ENCODE measurements at places on chromosomes 6 and 20.

DNA sequence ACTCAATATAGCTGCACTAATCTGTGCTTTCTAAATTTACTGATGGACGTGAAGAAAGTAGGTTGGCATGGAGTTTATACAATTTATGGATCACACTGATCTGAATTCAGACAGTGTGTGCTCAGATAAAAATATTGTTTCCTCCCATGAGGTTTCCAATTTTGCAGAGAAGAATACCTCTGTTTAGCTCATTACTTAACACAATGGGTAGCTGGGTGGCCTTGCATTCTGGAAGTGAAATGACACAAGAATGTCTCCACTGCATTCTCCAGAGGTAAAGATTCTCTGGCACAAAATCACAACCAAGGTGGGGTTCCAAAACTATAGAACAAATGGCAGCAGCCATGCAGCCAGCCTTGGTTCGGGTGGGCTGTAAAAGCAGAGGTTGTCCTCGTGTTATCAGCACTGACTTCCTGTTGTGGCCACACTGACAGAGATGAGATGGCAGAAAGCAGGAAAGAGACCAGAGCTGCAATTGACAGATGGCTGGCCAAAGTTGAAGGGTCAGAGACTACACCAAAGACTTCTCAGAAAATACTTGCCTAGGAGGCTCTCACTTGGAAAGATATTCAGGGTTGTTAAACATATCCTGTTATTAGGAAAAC lies 50.2 kb downstream of the HDAC2 start:
- DNase-seq = no peak

GRCh38 chr20:40493071-40493470 lies 196.0 kb downstream of the MAFB start:
- no peak for DNase-seq

DNA sequence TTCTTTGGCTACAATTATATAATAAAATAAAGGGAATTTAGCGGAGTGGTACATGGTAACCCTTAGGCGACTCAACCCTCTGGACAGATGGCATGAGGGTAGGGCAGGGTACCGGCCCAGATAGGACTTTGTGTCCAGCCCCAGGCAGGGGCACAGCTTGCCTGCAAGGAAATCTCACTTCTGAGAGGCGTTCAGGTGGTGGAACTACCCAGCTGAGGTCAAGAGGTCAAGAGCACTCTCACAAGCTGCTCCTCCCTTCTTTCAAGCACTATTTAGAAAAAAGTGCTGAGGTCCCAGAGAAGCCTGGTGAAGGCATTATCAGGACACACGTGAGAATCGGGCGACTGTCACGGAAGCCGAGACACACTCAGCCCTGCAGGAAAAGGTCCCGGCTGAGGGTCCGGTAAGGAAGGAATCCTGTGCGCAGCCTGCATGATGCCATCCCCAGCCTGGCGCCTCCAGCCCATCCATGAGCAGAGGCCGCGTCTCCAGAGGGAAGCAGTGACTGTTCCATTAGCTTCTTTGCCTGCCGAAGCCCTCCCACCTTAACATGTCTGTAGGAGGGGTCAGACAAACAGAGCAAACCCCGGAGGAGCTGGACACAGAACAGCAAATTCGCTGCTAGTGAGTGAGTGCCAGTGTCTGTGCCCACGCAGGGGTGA lies 54.8 kb downstream of the WDR27 start:
- DNase-seq = no peak

GRCh38 chr6:89140347-89141156 lies 5.3 kb upstream of the PM20D2 start:
- no peak for DNase-seq

DNA sequence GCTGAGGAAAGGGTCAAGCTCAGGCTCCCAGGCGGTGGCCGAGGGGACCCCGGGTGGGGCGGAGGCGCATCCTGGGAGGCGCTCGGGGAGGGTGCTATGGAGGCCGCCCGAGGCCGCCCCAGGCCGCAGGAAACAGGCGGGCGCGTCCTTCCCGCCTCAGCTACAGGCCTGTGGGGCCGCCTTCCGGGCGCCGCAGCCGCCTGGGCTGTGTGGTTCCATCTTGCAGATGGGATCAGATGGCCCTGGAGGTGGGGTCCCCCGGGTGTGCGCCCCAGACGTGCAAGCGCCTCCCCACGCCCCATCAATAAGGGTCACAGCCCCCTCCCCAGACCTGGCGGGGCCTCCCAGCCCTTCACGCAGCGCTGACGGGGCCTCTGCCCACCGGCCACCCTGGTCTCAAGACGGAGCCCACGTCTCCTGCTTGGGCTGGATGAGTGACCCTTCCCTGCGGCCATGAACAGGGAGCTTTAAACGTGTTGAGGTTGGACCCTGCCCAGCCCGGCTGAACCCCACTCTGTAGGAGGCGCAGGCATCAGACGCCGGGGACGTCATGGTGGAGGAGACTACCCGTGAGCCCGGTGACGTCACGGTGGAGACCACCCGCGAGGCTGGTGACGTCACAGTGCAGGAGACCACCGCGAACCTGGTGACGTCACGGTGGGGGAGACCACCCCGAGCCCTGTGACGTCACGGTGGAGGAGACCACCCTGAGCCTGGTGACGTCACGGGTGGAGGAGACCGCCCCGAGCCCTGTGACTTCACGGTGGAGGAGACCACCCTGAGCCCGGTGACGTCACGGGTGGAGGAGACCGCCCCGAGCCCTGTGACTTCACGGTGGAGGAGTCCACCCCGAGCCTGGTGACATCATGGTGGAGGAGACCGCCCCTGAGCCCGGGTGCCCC lies 267.0 kb downstream of the DLL1 start:
- DNase-seq = no peak

DNA sequence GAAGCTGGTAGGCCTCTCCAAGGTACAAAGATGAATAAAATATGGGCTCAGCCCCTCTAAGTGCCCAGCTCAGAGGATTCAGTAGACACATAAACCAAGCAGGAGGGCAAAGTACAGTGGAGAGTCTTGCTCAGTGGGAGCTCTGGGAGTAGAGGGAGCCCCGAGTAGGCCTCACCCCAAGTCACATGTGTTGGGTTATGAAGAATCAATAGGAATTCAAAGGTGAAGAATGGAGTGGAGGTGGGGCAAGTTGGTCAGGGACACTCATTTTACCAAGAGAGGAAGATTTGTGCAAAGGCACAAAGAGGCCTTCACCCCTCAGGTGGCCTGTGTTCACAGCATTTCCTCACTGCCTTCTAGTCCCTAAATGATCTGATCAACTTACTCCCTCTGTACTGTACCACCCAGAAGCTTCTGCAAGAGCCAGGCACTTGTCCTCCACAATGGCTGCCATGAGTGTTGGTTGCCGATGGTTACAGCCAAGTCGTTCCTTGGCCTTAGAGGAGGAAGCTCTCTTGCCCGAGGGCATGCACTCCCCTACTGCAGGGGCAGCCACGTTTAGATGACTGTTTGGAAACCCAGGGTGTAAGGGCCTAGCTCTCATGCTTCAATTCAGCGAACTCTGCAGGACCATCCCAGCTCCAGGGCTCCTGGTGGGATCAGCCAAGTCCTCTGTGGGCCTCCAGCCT lies 6.7 kb upstream of the CDKN1A start:
- no peak for DNase-seq

DNA sequence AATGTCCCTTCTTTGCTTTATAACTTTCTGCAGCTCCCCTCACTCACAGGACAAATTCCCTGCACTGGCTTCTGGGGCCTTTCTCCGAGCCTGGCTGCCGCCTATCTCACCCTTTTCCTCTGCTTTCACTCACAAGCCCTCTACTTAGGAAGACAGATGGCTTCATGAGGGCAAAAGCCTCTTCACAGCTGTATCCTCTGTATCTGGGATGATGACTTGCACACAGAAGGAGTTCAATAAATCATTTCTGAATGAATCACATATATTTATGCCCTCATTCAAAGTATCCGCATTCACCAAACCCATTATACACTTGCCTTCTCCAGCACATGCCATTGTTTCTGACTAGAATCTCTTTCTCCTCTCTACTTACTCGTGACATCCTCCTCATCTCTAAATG lies 159.0 kb upstream of the RIPOR2 start:
- no peak for DNase-seq

GRCh38 chr6:111011360-111012142 lies 29.7 kb downstream of the RPF2 start:
- no peak for DNase-seq

GRCh38 chr6:82144007-82144851 lies 103.3 kb downstream of the IBTK start:
- DNase-seq = no peak

DNA sequence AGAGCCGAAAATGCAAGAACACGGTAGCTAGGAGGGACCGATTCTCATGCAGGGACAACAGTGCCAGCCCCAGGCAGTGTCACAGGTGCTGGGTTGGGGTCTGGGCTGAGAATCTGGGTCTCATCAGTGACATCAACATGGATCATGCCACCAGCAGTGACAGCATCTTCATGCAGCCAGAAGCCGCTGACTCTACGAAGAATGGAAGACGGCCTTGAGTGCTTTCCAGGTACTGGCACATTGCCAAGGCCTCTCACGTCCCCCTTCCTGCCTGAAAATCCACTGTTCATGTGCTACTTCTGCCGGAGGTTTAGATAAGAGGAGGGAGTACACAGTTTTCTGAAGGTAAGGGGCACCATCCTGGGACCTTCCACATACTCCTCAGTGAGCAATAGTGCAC lies 141.1 kb upstream of the FOXQ1 start:
- no peak for DNase-seq

- no peak for DNase-seq
Measured at GRCh38 chr6:146191612-146192011, 162.8 kb downstream of the GRM1 start.

DNA sequence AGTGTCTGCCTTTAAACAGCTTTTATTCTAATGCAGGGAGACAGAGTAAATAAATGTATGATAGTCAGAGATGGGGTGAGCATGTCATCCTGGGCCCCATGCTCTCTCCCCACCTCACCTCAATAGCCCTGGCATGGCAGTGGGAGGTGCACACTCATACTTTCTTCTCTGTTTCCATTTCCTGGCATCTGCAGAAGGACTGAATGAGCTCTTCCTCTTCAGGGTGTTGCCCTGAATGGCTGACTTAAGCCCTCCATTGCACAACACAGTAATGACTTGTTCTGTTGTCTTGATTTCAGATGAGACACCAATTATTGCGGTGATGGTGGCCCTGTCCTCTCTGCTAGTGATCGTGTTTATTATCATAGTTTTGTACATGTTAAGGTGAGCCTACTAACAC lies 57.0 kb upstream of the GNRH2 start:
- DNase-seq = no peak

DNA sequence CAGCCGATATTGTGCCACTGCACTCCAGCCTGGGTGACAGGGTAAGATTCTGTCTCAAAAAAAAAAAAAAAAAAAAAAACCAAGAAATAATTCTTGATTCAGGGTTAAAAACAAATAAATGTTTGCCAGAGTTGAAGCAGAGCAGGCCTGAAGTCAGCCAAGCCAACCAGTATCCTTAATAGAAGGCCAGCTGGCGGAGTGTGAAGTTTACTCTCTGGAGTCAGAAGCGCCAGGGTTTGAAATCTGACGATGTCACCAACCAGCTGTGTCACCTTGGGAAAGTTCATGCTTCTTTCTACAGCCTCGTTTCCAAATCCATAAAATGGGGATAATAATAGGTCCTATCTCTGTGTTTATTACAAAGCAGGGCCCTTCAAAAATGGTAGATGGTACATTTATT lies 73.0 kb upstream of the ENPP5 start:
- no peak for DNase-seq

- DNase-seq = no peak
Measured at GRCh38 chr6:12941422-12941821, 224.9 kb downstream of the PHACTR1 start.

GRCh38 chr6:147201885-147202515 lies 2.2 kb upstream of the STXBP5 start:
- no peak for DNase-seq

DNA sequence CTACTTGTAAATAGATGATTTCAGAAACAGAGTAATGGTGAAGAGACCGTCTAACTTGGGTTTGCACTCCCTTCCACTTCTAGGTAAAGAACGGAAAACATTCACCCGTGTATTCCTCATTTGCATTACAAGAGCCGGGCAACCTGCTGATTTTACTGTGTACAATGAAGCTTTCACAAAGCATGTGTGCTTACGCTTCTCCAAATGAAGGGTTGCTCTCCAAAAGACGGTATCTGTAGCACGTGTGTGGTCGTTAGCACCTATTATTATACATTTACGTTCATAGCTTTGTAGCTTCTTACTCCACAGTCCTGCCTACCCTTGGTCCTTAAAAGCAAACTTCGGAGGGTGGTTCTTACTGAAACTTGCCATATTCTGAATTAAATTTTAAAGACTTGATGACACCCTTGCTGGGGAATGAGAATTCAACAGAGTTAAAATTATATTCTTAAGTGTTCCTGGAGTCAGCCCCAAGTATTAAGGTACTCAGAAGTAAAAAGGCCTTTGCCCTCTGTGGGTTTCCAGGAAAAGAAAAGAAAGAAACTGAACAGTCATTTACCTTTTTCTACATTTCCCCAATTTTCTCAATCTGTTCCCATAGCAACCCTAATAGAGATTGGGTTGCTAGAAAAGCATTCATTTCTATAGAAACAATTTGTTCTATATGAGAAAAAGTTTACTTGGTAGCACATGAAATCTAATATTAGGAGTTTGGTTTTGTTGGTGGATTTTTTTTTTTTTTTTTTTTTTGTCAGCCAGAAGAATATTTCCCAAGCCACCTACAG lies 61.9 kb upstream of the KCNG1 start:
- no peak for DNase-seq

- no peak for DNase-seq
Measured at GRCh38 chr6:167706313-167707109, 120.2 kb upstream of the AFDN start.

DNA sequence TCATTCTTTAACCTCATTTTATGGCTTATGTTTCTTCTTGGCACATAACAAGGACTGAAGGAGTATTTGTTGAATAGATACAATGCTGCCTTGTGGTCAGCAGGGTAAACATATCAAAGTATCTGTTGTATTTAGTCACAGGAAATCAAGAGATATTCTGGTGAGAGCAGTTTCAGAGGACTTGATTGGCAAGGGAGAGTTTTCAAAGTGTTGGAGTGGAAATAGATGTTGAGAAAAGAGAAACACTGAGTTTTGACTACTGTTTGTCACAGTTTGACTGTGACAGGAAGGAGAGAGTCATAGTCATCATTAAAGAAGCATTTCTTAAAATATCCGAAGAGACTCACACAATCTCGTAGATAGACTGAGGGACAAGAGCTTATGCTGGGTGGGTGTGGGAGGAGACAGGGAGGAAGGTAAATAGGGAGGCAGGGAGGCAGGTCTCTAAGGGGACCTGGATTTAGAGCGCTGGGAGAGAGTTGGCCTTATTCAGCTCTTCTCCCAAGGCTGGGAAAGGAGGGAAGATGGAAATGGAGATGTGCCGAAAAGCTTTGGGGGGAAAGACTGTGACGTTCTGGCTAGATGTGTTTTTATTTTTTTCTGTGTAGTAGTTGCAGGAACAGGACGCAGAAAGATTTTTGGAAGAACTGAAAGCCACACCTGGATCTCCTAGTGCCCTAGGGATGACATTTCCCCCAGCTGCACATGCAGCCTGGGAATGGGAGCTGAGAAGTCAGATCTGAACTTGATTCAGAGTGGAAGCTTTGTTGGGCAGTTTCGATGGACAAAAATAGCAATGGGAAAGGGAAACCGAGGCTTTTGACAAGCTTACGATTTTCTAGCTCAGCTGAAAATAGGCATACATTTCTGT lies 65.0 kb upstream of the IFNGR1 start:
- no peak for DNase-seq

GRCh38 chr6:94645191-94645590 lies 932.1 kb upstream of the MANEA start:
- no peak for DNase-seq
